ENCODE measurements at places on chromosomes 7 and 10.
A peak's percentile ranks its signal among the peaks of the same experiment; 100 is the strongest.

GRCh38 chr10:53598914-53599313 is 826.3 kb upstream of the MBL2 start:
- no peak for DNase-seq

GRCh38 chr10:68598978-68599770 is 39.0 kb downstream of the TET1 start:
- peak; percentile 87 for DNase-seq

DNA sequence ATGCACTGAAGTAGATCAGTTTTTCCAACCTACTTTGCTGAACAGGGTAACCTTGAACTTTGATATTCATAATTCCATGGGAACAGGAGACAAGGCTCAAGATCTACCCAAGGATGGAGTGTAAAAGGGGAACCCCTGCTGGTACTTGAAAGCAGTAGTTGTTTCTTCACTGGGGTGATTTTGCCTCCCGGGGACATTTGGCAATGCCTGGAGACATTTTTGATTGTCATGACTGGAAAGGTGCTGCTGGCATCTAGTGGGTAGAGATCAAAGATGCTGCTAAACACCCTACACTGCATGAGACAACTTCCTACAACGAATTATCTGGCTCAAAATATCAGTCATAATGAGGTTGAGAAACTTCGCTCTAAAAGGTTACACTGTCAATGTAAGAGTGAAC is 214.8 kb upstream of the CTBP2 start:
- DNase-seq = no peak

GRCh38 chr7:141431711-141432110 is 119.5 kb upstream of the AGK start:
- DNase-seq = no peak

GRCh38 chr7:96998744-96999143 is 6.6 kb upstream of the DLX6 start:
- no peak for DNase-seq

DNA sequence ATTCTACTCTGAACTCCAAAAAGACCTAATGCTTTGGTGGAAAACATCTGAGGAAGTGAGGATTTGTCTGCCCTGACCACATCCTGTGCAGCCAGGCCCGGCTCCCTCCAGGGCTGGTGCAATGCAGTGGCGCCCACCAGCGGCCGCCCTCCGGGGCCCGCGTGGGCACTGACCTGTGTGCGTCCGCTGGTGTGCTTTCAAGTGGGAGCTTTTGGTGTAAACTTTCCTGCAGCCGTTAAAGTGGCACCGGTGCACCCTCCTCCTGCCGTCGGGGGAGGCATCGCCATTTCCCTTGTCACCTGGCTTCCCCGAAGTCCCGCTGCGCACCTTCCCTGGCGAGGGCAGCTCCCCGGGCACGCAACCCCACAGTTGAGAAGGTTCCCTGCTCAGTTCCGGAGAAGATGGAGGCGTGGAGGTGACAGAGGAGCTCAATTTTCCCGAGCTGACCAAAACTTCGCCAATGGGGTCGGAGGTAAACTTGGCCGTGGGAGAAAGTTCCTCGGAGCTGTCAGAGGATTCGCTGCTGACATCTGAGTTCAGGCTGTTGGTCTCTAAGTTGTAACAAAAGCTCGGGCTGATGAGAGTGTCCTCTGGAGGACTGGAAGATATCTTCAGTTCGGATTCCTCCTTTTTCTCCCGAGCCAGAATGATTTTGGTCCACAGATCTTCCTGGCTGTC is 3.4 kb downstream of the KLF6 start:
- peak; percentile 76 for DNase-seq

DNA sequence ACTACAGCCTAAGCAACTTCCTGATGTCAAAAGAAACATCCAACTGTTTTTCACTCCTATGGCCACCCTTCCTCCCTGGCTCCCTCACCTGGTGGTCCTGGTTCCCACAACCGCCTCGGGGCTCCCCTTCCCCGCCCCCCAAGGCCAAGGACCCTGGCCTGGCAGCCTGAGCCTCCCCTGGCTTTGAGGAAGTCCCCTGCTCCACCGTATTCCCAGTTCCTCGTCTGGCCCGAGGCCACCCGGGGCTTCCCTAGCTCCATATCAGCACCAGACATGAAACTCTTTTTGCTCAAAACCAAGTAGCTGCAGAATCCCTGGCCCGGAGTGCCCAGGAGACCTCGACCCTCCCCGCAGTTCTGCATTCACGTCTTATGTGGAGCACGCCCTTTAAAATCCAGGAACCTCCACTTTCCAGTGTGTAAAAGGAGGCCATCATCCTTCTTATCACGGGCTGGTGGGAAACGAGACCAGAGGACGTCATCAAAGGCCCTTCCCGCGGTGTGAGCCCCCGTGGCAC is 82.9 kb downstream of the PRKAG2 start:
- DNase-seq = no peak

DNA sequence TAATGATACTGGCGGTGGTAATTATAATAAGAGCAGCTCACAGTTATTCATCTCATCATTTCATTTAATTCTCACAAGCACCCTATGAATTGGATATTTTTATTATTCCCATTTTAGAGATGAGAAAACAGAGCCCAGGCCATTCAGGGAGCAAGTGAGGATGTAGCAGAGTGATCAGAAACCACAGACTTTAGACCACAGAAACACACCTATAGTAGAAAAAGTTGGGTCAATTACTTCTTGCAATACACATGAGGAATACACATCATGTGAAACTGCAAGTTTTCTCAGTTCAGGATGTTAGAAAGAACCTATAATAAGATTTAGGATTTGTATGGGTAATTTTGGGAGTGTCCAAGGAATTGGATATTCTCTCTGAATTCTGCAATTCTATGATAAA is 278.0 kb downstream of the ADRA2A start:
- DNase-seq = no peak

DNA sequence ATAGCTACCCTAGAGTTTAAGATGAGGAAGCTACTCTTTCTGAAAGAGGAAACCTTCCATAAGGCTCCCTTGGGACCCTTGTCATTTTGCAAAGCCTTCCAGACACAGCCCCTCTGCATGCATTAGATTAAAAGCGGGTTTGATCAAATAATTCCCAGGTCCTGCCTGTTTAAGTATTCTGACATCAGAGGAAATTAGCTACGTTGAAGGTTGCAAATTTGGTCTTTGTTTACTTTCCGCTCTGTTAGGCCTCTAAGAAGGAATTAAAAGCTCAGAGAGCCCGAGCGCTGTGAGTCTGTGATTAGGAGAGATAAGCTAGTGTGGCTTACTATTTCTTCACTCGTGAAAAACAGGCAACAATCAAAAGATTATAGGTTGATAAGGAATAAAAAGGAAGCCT is 1.4 kb upstream of the THSD7A start:
- DNase-seq = no peak

GRCh38 chr7:38040831-38041230 is 120.4 kb downstream of the EPDR1 start:
- DNase-seq = no peak

DNA sequence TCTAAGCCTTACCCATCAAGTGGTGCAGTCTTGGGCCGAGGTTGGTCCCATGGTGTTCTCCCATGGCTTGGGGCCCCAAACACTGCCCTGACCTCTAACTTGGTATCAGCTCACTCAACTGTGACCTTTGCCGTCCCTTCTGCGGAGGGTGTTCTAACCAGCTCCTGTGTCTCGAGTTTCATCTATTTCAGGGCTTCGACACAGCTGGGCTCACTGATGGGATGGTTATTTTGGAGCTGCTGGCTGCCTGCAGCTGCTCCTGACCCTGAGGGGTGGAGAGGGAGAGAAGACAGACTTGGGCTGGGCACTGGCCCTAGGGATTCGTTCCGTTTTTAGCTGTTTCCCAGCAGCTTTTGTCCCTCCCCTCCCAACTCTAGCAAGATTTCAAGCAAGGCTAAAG is 86.9 kb downstream of the NEURL1 start:
- DNase-seq = no peak

- no peak for DNase-seq
Observed at GRCh38 chr7:131673576-131673975, 117.1 kb upstream of the PODXL start.

- no peak for DNase-seq
Observed at GRCh38 chr7:100380196-100380595, 6.9 kb downstream of the PILRA start.

GRCh38 chr7:158025686-158026600 is 561.7 kb downstream of the PTPRN2 start:
- DNase-seq = no peak

DNA sequence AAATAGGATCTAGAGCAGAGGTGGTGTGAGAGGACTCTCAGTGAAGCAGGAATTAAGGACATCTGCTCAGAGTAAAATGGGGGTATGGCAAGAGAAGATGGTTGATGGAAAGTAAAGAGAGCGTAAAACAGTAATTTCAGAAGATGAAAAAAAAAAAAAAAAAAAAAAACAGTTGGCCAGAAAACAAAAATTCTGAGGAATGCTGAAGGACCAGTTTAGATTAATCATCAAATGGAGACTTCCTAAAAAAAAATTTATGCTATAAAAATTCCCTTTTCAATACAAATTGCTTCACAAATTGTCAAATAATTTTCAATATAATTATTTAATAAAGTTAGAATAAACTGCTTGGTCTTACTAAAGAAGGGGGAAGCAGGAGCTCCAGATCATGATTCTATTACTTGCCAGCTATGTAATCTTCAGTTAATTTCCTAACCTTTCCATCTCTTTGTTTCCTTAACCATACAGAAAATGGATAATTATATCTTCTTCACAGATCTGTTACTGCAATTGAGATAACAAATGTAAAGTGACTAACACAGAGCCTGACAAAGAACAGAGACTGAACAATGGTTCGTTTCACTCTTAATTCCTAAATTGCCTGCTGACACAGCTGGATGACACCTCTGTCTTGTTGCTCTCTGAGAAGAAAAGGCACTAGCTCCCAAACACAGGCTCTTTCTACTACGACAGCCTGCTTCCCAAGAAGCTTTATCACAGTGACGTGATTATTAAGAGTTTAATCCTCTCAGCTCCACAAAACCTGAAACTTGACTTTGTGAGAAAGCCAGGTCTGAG is 64.9 kb upstream of the GPR22 start:
- DNase-seq = no peak

- no peak for DNase-seq
Observed at GRCh38 chr10:53331460-53331859, 558.9 kb upstream of the MBL2 start.

DNA sequence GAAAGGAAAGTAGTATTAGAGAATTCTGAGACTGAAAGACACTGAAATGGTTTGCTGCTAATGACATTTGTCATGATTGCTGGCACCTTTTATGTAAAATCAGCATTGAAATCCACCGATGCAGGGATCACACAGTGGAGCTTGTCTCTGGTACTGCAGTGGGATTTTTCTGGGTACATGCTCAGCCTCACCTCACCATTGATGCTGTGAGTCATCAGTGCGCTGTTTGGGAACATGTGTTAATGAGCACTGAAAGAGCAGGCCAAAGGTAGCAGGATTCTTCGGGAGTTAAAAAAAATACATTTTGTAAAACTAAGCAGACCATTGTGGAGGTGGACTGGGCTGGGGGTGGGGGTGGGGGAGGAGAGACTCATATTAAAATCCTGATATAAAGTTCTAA is 174.9 kb downstream of the CREB5 start:
- no peak for DNase-seq

DNA sequence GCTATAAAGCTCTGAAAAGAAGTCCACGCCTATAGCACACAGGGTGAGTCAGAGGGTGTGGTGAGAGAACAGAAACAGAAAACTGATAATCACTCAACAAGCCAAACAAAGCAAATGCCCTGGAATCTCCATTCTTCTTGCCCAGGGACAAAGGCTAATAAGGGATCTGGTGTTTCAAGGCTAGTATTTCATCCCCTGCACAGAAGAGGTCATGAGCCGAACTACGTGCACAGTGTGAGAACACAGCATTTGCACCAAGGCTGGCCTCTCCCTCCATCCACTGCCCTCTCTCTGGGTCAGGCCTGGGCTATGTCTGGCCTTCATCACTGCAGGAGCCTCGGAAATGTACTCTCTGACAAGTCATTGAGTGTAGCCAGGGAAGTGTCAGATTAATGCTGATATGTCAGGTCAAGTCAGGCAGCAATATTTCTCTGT is 42.7 kb downstream of the PRR15 start:
- DNase-seq = peak; percentile 75

- DNase-seq = peak; percentile 63
Observed at GRCh38 chr7:108181073-108181985, 51.2 kb upstream of the LAMB4 start.

- no peak for DNase-seq
Observed at GRCh38 chr7:101935521-101936141, 118.2 kb downstream of the CUX1 start.

GRCh38 chr10:24806262-24806661 is 82.6 kb upstream of the ARHGAP21 start:
- DNase-seq = no peak

DNA sequence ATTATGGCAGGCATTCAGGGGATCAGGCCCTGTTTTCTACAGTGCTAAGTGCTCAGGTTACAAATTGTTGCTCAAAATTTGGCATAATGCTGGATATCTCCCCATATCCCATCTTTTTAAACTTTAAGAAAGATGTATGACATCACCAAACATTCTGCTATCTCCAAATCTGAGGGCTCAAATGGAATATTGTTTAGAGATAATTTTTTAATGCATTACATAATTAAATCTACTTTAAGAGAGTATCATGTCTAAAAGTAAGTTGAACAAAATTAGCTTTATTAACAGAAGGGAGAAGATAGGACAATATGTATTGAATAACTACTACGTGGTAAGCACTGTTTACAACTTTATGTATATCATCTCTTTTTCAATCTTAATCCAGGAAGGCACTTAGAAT is 13.9 kb downstream of the NT5C3A start:
- DNase-seq = no peak

- no peak for DNase-seq
Observed at GRCh38 chr7:155380976-155381851, 76.7 kb upstream of the EN2 start.

Data from mesenchymal stem cell (in vitro differentiated cells and primary cell).